ENCODE measurements at places on chromosomes 1 and 21.

DNA sequence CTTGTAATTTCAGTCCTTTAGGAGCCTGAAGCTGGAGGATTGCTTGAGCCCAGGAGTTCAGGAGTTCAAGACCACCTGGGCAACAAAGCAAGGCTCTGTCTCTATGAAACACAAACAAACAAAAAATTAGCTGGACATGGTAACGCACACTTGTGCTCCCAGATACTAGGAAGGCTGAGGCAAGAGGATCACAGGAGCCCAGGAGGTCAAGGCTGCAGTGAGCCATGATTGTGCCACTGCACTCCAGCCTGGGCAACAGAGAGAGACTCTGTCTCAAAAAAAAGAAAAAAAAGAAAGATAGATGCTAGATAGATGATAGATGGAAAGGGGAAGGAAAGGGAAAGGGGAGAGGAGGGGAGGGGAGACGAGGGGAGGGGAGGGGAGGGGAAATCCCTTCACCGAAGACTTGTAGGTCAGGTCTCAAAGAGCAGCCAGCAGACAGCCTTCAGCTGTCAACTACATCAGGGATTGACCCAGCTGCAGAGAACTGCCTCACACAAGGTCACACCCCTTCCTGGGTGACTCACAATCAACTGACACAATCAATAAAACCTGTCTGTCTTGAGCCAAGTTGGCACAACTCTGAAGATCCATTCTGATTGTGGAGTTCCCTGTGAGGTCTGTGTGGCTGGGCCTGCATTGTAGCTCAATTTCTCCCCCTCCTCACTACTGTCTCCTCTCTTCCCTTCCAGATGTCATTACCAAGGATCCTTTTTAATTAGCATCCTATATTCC is 200.6 kb downstream of the RGS7 start:
- no peak for DNase-seq

- no peak for DNase-seq
These were observed 42.9 kb downstream of the USP25 start for GRCh38 chr21:15772654-15773053.

DNA sequence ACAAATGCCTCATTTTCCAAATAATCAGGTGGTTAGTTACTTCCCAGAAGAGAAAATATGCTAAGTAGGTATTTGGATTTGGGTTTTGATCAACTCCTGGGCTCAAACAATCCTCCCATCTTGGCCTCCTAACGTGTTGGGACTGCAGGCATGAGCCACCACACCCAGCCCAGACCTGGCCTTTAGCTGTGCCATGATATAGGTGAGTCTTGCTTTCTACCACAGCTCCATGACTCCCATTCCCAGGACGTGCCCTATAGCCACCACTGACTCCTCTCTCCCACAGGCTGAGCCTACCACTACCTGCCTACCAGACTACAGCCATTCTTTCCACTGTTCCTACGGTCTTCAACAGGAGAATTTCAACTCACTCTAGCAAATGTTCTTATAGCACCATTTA is 1.8 kb upstream of the SLC1A7 start:
- DNase-seq = no peak

GRCh38 chr1:241990040-241990439 is 8.9 kb downstream of the MAP1LC3C start:
- DNase-seq = no peak

DNA sequence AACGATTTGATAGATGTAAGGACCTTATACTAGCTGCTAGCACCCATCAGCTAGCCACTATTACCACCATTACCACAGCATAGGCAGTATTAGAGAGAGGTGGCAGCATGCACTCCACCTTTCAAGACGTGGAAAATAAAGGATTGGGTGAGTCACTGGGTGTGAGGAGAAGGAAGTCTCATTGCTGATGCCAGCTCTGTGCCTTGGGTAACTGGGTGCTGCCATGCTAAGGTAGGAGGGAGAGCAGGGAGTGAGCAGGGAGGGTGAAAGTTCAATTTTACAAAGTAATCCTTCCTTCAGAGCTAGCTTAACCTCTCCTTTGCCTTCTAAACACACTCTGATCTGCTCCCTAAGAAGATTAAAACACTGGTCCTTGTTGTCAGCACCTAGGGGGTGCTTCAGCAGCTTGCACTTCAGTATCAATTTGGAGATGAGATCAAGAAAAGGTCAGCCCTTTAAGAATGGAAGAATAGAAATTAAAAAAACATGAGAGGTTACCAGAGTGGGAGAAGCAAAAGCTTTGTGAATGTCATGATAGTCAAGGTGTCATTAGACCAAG is 1.8 kb upstream of the LIN9 start:
- DNase-seq = no peak

- no peak for DNase-seq
These were observed 55.7 kb downstream of the LRRC8C start for GRCh38 chr1:89688607-89689006.

Data from inflammatory macrophage (primary cell).